ENCODE measurements at places on chromosomes 2 and 18.

DNA sequence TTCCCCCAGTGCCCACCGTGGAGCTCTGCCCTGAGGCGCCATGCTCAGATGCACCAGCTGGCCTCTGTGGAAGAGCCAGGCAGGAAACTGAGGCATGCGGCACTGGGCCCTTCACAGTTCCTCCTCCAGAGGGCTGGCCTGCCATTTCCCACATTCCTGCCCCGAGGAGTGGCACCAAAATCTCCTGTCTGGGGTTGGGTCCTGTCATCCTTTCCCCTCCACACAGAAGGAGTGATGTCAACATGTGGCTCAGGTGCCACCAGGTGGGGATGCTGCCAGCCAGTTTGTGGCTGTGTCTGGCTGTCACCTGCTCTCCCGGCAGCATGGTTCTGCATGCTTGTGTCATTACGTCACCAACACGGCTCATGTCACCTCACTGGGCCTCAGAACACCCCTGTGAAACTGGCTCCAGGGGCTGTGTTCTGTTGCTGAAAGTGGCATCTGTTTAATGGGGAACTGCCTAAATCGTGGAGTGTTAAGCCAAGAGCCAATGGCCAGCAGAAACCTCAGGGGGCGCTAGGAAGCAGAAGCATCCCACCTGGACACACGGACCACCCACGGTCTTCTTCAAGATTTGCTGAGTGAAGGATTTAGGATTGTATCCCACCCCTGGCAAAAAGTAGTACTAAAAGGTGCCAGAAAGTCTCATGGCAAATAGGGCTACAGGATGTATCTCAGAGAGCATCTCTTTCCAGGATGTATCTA, 51.3 kb downstream of the ZAP70 start:
- no peak for DNase-seq

DNA sequence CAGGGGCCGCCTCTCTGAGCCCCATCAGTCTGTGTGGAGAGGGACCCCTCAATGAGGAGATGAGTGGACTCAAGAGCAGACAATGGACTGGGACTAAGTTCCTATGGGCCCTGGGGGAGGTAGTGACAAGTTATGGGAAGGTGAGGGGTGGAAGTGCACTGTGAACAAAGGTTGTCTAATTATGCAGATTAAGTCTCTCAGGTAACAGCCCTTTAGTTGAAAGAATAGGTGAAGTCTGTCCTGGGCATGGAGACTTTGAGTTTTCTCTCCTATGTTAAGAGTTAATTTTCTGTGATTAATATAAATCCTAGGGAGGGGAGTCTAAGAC, 243.8 kb downstream of the FAM210A start:
- no peak for DNase-seq

DNA sequence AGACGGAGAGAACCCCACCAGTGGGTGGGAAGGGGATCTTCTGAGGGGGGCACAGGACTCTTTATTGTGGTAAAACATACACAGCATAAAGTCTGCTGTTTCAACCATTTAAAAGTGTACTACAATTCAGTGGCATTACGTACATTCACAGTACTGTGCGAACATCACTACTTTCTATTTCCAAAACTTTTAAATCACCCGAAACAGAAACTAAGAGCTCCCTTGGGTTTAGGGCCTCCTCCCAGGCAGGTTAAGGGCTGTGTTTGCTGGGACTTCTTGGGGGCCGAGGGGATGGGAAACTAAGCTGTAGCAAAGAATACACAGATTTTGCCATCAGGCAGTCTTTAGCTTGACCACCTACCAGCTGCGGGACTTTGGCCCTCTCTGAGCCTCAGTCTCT, 242.0 kb downstream of the HAUS1 start:
- DNase-seq: no peak

- no peak for DNase-seq
These were observed 8.4 kb downstream of the TMEM247 start for GRCh38 chr2:46487667-46488335.

DNA sequence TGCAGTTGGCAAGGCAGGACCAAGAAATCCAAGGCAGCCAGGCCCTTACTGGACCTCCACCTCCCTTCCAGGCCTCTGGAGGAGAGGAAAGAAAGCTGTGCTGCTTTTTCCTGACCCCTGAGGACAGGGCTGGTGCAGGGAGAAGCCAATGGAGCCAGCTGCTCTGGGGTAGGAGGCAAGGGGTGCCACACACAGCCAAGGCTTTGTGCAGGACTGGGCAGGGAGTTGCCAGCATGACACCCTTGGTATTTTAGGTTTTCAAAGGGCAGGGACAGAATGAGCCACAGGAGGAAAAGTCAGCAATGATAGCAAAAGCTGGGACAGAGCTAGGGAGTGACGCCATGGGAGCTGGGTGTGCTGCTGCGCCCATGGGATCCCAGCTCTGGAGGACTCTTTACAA, 22.9 kb downstream of the CCT7 start:
- no peak for DNase-seq

DNA sequence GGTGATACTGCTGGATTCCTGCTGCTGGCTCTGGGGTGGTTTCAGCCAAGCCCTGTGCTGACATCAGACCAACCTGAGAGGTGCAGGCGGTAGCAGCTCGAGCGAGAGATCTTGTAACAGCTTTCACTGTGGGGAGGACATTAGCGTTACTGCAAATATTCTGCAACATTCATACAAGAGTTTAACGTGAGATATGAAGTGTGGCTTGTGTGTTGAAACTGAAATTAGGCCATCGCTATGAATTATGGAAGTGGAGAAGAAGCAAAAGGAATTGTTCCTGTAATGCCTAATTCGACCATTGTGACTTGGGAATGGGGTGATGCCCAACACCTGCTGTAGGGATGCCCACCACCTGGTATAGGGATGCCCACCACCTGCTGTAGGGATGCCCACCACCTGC, 6.5 kb upstream of the MLPH start:
- DNase-seq: no peak

- no peak for DNase-seq
These were observed 91.9 kb upstream of the KCNE4 start for GRCh38 chr2:222960126-222960525.

GRCh38 chr18:37586656-37587225, 21.1 kb upstream of the CELF4 start:
- DNase-seq: no peak

DNA sequence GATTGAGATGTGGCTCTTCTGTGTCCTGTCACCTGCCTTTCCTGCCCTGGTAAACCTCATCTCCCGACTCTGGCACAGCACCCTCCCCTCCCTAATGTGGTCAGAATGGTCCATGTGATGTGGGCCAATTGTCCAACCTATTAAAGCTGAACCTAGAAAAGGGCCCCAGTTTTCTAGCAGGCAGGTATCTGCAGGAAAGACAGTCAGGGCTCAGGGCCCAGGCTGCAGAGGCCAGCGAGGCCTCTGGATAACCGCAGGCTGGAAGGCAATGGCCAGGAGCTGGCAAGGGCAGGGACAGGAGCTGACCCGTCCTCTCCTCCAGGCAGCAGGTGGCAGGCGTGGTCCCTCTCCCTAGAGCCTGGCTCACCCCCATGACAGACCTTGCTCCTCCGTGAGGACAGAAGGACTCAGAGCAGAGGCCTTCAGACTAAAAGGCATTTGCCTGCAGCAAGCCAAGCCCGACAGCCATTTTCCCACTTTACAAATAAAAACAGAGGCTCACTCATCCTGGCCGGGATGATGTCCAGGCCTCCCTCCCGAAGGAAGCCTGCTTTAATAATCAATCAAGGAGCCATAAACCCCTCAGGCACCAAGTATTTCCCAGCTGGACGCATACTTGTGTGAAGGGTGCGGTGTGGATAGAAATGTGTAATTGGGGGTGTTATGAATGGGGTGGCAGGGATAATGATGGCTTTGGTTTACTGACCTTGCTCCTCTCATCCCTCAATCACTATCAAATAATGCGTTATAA, 107.1 kb downstream of the TWIST2 start:
- no peak for DNase-seq

GRCh38 chr2:54850171-54851122, 127.0 kb downstream of the EML6 start:
- DNase-seq: no peak

DNA sequence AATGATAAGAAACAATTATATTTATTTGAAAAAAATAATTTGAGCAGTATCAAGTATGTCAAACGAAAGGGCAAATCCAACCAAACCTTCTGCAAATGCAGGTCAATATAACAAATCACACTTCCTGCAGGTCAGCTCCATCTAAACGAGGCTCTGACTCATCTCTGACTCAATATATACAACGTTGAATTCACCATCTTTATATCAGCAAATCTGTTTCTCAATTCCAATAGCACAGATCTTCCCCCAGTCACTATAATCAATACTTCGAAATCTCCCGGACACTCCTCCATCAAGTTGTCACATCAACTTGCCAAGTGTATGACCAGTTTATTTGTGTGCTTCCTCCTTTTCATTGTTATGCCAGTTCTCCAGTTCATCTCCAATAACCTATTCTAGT, 388.9 kb downstream of the ZEB2 start:
- no peak for DNase-seq

- DNase-seq: no peak
These were observed 505.7 kb upstream of the LRATD1 start for GRCh38 chr2:14126846-14127245.

- DNase-seq: no peak
These were observed 28.2 kb upstream of the GIGYF2 start for GRCh38 chr2:232668805-232669444.
